ENCODE measurements at places on chromosomes 1 and 21.
A peak's percentile ranks its signal among the peaks of the same experiment; 100 is the strongest.

- DNase-seq: no peak
Observed at GRCh38 chr1:78122389-78122788, 76.6 kb downstream of the GIPC2 start.

- DNase-seq: no peak
Observed at GRCh38 chr1:242605521-242605920, 81.0 kb upstream of the PLD5 start.

DNA sequence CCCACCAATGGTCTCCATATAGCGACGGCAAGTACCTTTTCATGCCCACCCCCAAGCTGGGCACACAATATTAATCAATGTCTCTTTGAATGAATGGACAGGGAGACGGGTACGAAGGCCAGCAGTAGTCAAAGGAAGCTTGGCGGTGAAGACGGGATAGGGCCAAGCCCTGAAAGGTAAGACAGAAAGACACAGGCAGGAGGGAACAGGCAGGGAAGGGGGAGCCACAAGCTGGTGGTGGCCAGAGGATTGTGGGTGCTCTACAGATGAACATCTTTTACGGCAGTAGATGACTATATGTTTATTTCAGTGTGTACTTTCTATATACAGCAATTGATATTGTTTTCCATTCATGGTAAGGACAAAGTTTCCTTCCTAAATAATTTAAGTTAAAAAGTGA, 16.3 kb downstream of the CAPZB start:
- no peak for DNase-seq

- no peak for DNase-seq
Observed at GRCh38 chr1:216984536-216984935, 261.3 kb upstream of the ESRRG start.

- DNase-seq: peak; percentile 36
Observed at GRCh38 chr1:160260406-160261382, 1.7 kb downstream of the DCAF8 start.

DNA sequence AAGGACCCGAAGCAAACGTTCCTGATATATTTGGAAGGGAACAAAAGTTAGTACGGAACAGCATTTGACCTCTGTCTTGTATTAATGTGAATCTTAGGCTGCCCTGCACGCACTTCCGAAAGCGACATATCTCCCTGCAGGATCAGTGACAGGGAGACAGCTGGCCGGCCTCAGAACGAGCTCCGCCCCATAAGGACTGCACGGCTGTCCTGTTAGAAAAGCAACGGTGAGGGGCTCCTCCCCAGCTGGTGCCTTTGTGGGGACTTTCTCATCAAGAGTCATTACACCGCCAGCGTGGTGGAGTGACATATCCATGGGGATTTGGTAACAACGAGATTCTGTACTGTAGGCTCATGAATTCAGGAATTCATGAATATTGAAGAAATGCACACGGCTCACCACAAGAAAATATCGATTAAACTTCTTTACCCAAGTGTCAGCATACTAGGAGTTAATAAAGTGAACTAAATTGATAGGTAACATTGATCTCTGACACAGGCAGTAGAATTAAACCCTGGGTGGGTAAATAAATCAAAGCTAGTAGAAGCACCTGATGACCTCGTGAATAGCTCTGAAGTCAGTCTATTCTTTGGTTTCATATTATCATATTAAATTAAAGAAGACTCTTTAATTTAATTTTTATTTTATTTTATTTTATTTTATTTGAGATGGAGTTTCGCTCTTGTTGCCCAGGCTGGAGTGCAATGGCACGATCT, 8.1 kb upstream of the GREM2 start:
- DNase-seq: no peak

Measured in erythroblast (primary cell).